ENCODE measurements at places on chromosomes 3 and 15.
A peak's percentile ranks its signal among the peaks of the same experiment; 100 is the strongest.

DNA sequence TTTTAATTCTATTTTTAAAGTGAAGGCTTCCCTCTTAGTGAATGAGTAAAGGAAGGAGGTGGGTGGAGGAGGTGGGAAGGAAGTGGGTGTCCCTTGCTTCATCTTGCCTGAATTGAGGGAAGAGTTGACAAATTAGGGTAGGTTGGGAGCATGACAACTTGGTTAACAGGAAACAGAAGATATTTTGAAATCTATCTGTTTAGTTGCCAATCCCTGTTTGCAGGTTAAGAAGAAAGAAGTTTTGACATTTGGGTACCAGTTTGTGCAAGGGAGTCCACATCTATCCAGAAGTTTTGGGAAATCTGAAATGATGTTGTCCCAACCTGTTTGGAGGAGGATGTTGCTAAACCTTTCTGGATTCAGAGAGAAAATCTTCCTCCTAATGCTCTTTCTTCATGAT is 204.1 kb upstream of the SUCLG2 start:
- no peak for DNase-seq

DNA sequence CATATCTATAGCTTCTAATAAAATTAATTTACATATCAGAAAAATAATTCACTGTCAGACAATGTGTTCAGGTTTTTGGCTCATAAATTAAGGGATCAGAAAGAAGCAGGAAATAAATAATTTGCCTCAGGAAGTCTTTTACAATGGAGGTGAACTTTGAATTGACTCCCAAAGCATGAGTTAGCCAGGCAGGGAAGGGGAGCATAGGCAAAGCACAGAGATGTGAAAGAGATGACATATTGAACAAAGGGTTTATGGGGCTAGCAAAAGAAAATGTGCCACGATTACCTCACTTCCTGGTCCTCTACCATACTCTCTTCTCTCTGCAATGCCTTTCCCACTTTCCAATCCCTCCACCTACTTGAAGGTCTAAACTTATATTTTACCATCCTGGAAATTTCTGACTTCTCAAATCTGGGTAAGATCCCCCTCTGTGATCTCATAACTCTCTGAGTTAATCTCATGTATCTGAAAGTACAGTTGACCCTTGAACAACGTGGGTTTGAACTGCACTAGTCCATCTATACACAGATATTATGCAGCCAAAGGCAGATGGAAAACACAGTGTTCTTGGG is 4.1 kb upstream of the HEXA start:
- no peak for DNase-seq

DNA sequence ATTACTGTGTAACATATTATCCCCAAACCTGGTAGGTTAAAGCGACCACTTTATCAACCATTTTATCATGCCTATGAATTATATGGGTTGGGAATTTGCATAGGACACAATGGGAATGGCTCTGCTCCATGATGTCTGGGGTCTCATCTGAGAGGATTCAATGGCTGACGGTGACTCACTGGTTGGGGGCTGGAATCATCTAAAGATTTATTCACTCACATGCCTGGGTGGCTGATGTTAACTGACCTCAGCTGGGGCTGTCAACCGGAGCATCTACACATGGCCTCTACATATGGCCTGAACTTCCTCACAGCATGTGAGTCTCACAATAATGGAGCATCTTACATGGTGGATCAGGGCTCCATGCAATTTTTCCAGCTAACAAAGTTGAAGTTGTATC is 313.1 kb upstream of the PPP2R3A start:
- DNase-seq, result no peak

DNA sequence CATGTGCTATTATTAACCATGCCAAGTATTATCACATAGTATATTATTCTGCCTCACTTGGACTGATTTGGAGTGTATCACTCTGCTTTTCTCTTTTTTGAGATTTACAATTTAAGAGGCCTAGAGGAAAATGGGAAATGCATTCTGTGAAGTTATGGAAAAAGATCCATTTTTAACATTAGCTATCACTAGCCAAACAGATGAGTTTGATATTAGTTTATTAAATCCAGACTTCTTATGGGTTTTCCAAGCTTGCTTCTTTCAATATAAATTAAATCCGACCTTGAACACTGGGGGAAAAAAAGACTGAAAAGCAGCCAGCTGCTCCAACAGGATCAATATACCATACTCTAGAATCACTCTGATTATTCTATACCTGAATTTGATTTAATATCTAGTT is 30.1 kb upstream of the PLOD2 start:
- DNase-seq, result no peak

- no peak for DNase-seq
Measured at GRCh38 chr15:39783244-39783820, 691 bp upstream of the FSIP1 start.

DNA sequence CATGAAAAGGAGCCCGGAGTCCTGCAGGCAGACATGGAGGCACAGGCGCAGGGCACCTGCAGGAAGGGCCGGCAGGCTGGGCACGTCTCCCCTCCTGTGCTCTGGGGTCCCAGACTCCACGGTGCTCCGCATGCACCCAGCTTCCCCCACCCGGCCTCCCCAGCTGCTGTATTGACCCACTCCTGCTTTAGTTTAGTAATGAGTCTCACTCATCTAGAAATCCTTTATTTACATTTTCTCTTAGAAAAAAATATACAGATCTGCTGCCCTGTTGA is 8.5 kb downstream of the MESP2 start:
- DNase-seq, result no peak

- DNase-seq, result no peak
Measured at GRCh38 chr15:35290301-35290721, 205.2 kb upstream of the NANOGP8 start.

DNA sequence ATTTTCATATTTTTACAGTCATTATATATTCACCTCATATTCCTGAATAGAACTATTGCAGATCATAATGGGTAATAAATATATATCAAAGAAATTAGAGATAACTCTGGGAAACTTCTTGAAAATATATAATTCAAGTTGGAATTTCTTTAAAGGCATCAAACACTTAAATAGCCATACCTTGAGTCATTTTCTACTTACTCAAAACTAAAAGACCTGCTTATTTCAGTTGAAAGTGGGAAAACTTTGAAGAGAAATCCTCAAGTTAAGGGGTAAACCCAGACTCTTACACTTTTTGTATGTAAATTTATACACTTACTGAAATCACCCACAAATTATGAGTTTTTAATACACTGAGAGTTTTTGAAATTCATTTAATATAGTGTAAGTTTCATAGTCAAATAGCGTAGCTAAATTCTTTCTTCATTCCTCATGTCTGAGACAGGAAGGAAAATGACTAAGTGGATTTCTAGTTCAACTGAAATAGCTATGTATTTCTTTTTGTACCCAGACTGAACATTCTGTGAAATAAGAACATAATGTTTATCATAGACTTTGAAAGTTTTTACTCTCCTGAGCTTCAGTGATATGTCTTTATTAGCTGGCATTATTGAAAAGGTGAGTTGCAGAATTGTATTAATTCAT is 4.6 kb upstream of the ALCAM start:
- DNase-seq, result no peak

DNA sequence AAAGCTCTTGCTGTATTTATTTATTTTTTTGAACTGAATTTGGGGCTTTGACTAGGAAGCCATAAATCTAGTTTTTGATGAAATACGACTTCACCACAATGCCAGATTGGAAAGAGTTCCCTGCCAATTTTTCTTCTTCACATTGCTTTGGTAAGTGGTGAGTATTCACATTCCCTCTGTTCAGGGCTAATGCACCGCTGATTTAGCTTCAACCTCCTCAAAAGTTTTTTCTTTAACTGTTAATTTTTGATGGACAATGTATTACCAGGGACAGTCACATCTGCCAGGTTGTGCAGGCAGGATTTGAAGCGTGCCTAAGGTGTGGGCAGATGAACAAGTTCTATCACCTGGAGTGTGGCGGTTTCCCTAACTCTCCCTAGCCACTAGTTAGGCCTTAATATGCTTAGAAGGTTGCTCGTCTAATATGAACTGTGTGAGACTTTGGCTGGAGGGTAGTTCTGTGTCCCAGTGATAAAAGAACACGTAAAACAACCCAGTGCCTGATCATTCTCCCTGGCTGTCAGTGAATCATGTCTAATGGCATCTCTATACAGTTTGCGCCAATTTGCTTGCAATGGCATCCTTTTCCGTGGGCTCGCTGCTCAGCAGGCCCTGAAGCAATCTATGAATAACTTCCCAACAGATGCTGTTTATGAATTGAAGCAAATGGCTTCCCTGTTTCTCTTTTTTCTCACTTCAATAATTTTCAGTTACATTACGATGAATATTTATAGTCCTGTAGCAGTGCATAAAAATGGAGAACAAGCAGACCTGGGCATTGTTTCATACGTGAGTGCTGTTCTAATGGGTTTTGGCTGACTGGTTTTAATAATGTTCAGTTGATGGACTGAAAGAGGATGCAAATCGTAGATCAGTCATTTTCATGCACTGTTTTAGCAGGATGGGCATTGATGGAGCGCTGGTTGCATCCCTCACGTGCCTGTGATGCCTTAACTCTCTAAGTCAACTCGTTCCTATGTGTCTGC is 243.2 kb upstream of the SUCLG2 start:
- no peak for DNase-seq

DNA sequence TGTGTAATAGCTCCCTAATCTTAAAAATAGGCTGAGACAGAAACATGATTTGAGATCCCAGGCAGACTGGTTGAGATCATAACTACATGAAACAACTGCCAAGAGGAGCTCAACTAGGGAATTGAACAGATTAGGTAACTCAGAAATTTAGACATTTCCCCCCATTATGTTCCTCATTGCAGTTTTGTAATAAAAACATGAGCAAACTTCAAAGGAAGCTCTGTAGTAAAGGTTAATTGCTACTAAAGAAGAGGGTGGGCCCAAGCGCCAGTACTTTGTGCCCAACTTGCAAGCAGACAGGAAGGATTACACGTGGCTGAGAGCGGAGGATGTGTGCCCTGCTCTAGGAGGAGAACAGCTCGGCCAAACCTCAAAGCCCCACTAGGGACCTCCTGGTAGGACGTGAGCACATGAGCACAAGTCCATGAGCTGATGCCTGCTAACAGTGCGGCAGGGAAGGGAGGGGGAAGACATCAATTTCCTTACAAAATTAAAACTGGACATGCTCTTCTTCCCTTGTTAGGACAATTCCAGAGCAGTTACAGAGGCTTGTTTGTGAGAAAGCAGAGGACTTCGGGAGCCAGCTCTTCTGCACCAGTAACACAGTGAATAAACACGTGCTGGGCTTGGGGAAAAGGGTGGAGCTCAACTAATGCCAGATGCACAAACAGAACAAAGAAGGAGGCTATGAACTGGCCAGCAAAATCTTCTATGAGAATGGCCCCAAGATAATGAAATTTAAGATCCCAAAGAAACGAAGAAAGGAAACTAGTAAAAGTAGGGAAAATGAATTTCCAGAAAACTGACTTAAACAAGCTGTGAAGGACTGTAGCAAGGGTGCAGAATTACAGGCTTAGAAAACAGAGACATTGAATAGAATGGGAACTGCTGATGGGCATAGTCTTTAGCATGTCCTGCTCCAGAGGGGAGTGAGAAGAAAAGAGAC is 275.5 kb downstream of the MECOM start:
- no peak for DNase-seq

DNA sequence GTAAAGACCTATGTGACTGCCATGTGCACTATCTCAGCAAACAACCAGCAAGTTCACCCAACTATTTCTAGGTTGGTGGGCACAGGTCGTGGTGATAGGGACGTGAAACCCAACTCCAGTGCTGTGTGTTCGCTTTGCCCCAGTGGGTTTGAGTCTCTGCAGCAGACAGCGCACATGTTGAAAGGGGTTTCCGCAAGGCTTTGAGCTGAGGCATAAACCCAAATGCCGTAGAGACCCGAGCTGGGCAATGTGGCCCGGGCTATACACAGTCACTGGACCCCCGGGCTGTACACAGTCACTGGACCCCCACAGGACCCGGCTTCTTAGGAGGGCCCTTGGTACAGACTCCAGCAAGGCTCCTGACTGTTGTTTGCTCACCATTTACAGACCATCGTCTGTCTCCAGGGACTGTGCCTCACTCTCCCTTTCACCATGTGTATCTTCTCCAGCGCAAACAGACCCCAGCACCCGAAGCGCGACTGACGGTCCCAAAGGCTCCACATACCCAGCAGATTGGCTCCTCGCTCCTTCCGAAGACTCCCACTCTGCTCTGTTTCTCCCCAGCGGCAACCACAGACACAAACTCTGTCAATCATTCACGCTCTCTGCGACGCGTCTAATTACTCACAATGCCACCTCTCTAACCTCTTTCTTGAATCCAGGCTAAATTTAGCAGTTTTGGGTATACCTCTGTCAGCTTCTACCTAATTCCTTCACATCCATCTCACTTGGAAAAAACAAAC is 31.2 kb downstream of the PCSK6 start:
- DNase-seq, result no peak

DNA sequence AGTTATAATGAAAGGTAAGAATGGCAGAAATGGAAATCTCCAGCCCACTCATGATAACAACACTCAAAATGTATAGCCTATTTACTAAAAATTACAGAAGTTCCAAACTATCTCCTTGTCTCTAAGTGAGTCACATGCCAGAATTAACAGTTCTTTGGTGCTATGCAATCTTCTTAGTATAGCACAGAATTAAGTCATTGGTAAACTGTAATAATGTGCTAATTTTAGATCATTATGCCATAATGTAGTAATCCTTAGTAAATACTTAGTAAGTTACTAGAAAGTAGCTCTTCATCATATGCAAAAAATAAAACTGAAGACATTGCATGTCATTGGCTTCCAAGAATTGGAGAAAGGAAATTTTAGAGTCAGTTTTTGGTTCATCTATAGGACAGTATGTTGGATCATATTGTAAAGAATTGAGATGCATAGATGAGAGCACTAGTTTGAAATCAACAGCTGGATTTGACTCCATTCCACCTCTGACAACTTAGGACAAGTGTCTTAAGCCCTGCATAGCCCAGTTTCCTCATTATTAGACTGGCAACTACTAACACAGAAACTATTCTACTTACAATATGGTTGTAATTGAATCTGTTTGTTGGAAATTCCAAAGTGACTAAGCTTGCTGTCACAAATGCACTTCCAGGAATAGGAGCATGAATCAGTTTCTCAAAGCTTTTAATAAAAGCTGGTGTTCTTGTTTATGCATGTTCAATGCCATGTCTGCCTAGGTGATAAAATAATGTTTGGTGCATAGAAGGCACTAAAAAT is 40.1 kb upstream of the CD47 start:
- DNase-seq, result peak; percentile 68

DNA sequence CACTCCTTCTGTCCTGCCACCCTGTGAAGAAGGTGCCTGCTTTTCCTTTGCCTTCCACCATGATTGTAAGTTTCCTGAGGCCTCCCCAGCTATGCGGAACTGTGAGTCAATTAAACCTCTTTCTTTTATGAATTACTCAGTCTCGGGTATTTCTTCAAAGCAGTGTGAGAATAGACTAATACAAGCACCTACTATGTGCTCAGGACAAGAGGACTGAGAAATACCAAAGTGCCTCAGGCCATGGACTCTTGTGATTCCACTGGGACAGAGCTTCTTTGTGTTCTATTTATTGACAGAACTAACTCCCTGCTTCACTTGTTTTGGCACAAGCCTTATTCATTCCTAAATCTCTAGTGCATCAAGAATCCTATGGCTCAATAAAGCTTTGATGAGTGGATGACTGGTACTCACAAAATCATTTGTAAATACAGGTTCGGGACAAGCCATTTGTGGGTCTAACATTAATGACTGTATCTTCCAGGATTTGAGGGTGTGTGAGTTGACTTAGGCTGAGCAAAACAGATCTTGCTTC is 204.2 kb downstream of the PDCD6IP start:
- DNase-seq, result no peak

GRCh38 chr15:40900256-40901052 is 6.2 kb downstream of the VPS18 start:
- DNase-seq, result no peak
